Smooth muscle cell of the brain vasculature (primary cell): ENCODE measurements at places on chromosomes 11 and 22.

DNA sequence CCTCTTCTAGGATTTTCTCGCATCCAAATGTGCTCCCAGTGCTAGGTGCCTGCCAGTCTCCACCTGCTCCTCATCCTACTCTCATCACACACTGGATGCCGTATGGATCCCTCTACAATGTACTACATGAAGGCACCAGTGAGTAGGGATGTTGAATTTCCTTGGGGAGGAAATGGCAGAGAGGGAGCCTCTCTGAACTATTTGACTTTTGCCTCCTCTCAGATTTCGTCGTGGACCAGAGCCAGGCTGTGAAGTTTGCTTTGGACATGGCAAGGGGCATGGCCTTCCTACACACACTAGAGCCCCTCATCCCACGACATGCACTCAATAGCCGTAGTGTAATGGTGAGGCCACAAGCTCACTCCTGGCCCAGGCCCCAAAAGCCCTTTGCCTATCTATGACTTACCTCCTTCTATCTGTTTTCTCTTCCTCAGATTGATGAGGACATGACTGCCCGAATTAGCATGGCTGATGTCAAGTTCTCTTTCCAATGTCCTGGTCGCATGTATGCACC is 2.5 kb downstream of the TAF10 start:
- no peak for DNase-seq

DNA sequence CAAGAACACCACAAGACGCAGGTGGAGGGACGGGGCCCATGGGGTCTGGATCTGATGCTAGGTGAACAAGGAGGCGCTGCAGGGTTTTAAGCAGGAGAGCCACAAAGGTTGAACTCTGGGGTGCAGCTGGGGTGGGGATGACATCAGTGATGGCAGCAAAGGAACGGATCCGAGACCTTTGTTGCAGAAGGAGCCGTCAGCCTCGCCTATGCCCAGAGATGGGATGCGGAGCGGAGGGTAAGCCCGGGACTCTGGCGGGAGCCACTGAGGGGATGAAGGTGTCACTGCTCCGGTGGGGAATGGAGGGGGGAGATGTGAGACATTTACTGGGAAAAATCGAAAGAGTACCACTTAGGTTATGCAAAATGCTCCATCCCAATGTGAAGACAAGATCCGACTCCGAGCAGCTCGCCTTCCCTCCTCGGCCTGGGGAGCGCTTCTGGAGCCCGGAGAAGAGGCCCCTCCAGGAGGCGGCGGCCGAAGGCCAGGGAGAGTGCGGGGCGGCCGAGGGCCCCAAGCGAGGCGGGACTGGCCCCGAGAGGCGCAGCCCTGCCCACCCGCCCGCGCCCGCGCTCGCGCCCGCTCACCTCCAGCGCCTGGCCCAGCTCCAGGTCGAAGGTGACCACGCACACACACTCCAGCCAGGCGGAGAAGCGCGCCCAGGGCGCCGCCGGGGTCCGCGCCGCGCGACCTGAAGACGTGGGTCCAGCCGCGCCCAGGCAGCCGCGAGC is 422 bp downstream of the DENND6B start:
- no peak for DNase-seq

DNA sequence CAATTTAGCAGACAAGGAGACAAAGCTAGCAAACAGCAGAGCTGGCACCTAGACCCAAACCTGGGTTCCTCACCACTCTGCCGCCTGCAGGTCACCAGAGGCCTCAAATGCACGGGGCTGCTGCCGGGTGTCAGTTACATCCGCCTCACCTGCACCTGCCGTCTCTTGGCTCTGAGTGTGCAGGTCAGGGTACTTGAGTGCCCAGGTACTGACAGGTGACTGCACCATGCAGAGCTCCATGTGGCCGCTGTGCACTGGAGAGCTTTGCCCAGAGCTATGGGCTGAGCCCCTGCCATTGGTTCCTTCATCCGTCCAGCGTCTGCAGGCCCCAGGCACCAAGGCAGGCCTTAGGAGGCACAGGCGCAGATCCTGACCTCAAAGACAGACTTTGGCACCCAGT is 35.0 kb downstream of the PDGFB start:
- DNase-seq = no peak

GRCh38 chr11:16598032-16598431 is 140.4 kb upstream of the C11orf58 start:
- no peak for DNase-seq

GRCh38 chr22:32411402-32411801 is 645 bp downstream of the RTCB start:
- no peak for DNase-seq

GRCh38 chr11:86570451-86570850 is 102.0 kb downstream of the ME3 start:
- no peak for DNase-seq

- no peak for DNase-seq
Observed at GRCh38 chr11:85062659-85063058, 564.5 kb downstream of the DLG2 start.

DNA sequence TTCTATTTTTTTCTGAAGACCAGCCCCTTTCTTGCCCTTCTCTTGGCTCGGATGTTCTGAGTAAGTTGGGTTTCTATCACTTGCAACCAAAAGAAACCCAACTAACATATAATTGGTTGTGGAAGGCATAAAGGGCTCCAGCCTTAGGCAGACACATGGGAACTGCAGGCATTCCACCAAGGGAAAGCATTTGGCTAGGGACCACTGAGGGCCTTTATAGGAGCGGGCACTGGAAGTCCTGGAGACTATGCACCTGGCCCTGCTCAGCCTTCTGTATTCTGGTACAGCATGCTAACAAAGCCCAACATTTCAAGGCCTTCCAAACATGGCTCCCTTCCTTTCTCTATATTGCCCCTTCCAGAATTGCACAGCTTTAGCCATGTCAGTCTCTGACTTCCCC is 17.6 kb upstream of the LMO1 start:
- DNase-seq = no peak

GRCh38 chr11:112227471-112227870 is 1.2 kb downstream of the PTS start:
- no peak for DNase-seq

DNA sequence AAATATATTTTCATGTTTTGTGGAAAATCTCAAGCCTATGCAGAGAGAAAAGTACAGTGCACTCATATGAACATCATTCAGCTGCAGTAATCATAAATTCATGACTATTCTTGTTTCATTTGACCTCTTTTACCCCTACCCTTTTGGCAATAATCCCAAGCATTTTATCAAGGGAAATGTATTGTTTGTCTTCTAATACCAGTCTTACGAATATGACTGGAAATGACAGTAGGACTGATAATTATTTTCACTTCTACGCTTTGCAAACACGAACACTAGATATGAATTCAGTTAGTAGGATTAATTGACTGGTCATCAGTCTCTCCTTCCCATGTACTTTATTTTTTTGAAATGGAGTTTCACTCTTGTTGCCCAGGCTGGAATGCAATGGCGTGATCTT is 90.3 kb downstream of the MTMR3 start:
- no peak for DNase-seq

DNA sequence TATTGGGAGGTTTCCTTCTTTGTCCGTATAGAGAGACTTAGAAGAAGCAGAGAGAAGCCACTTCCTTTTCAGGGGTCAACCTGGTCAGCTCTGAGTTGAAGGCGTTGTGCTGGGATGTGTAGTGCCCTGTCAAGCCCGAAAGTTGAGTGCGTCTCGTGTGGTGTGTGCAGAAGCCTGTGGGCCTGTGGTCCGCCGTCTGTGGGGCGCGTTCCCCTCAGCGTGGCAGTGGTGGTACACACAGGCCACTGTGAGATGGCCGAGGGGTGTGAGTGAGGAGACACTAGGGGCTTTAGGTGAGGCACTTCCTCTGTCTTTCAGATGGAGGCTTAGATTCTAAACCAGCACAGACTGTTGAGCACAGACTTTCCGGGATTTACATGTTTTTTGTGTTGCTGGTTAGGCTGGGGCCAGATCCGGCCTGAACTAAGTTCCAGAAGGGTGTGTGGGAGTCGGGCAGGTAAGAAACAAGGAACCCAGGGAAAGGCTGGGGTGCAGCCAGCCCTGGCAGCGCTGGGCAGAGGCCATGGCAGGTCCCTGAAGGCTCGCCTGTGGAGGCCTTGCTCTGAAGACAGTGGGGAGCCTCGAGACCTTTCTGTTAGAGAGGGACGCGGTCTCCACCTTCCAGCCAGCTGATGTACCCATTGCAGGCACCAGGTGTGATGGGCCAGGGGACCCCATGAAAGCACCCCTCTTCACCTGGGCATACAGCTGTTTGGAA is 194.2 kb downstream of the TBC1D22A start:
- no peak for DNase-seq

DNA sequence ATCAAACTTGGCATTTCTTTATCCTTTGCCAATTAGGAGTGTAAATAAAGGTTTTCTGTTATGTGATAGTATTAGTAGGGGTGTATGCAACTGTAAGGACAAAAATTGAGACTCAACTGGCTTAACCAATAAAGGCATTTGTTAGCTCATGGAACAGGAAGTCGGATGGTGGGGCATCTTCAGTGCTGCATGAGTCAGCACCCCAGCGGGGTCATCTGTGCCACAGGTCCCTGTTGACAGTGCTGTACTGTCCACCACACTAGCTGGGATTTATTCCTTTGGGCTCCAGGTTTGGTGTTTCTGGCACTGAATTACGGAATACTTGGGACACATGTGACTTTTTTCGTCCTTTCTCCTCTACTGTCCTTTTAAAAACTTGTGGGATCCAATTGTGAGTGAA is 86.0 kb downstream of the PPP6R3 start:
- DNase-seq = no peak

- DNase-seq = no peak
Observed at GRCh38 chr11:79400717-79401330, 40.0 kb downstream of the TENM4 start.

- DNase-seq = no peak
Observed at GRCh38 chr11:70740488-70740851, 342.1 kb downstream of the CTTN start.

- no peak for DNase-seq
Observed at GRCh38 chr11:34565417-34566207, 52.0 kb upstream of the ELF5 start.

DNA sequence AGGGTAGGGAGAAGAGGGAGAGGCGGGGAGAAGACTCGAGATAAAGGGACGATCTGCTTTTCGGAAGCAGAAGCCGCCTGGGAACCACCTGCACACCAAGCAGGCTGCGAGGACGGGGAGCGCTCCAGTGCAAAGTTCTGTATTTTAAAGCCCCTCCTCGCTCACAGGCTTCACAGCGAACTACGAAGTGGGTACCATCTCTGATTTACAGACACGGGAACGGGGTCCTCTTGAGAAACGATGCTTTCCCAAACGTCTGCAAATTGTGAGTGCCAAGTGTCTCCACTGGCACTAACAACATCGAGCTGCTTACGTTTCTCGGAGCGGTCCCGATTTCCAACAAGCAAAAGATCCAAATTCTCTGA is 700 bp upstream of the STX3 start:
- no peak for DNase-seq

GRCh38 chr11:43122546-43122945 is 189.2 kb upstream of the API5 start:
- DNase-seq = no peak

- DNase-seq = no peak
Observed at GRCh38 chr22:46117206-46118199, 32.8 kb upstream of the PPARA start.

GRCh38 chr11:58024601-58025091 is 965 bp downstream of the OR9Q1 start:
- DNase-seq = no peak

DNA sequence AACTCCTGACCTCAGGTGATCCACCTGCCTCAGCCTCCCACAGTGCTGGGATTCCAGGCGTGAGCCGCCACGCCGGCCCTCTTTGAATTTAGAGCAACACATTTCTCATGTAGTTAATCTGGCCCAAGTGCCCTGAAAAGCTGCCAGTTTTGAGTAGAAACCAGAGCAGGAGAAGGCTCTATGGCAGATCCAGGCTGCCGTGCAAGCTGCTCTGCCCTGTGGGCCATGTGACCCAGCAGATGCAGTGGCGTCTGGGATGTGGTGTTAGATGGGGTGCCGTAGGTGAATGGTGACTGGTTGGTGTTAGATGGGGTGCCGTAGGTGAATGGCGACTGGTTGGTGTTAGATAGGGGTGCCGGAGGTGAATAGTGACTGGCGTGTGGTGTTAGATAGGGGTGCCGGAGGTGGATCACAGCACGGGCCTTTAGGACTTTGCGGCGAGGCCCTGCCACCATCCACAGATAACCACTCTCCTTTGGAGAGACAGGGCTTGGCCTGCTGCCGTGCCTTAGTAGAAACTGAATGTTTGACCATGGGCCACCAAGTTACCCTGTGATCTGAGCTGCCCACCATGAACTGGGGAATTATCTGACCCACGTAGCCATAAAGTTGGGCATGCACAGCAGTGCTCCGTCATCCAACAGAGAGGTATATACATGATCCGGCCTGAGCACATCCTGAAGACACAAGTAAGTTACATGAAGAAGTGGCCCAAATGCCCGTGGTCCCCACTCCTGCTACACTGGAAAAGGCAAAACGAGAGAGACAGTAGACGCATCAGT is 32.7 kb downstream of the ASCL2 start:
- no peak for DNase-seq

DNA sequence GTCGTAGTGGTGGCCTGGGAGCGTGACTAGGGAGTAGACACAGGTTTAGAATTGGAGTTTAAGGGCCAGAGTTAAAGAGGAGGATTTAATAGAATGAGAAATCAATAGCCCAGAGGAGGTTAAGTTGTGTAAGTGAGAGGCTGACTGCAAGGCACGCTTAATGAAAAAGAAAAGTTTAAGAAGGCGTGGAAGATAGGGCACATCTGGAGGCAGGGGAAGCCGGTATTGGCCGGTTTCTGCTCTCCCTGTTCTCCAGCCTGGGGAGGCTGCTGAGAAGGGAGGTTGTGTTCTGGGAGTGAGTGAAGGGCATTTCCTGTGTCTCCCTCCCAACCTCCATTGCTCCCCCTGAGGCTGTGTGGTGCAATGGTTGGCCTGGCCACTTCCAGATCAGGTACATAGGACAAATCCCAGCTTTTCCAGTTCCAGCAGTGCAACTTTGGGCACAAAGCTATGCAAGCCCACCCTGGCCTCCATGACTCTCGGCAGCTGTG is 6.3 kb downstream of the GRIK4 start:
- no peak for DNase-seq

DNA sequence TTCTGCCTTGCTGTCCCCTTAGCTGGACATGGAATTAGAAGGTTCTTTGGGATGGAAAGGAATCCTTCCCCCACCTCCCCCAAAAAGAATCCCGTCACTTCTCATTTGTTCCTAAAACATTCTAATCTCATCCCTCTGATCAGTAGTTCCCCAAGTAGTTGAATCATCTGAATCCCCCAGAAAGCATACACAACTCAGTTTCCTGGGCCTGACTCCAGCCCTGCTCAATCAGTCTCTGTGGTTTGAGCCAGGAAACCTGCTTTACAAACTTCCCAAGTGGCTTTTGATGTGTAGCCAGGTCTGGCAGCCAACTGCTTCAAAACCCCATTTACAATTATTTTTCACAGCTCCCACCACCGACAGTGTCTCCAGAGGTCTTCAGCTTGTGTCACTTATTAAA is 20.2 kb downstream of the C22orf31 start:
- DNase-seq = no peak

DNA sequence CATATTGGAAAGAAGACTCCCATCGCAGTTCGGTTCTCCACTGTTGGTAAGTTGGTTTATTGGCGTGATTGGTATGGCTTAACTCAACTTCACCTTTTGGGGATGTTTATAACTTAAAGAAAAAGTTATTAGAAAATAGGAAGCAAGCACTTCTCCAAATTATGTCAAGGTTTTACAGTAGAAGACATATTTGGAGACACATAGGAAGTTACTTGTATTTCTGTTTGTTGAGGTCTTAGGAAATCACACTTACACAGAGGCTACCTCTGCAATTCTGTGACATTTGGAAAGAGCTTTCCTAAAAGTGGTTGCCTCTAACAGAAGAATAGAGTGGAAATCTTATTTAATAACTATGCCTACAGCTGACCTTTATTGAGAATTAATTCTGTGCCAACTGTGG is 12.3 kb downstream of the CAT start:
- DNase-seq = no peak

GRCh38 chr11:98130117-98130625 is 890.6 kb upstream of the CNTN5 start:
- DNase-seq = no peak
